ENCODE measurements at places on chromosomes 3 and 15. TPM values are rescaled to one million over a fixed set of nuclear protein-coding genes. Genes with fewer than 3 reads are reported as not detected.

DNA sequence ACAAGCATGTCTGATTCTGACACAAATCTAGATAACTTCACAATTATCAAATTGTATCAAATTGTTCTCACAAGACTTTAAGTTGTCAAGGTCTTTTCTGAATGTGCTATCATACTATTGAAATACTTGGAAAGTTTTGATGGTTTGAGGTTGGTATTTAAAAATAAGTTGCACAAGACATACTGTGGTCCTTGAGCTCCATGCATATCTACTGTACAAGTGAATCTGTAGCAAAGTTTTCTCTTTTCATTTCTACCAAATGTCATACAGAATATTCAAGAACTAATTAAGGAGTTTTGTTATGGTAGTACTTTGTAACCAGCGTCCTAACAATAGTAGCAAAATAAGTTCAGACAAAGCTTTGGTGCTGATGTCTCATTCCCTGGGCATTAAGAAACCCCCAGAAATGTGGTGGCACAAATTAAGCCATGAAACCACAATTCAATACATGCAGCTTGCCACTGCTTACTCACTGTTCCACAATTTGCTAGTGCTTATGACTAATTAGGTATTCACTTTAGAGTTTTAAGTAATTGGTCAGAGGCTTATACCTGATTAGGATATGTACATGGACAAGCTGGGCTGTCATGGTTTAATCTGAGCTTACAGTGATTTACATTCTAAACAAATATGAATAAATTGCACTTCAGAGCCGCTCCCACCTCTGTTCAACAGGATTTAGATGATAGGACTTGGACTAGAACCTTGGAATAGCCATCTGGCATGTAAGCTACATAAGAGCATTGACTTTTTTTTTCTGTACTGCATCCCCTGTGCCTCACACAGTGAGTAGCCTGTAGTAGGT, 8.8 kb downstream of the TBC1D23 start:
- H3K4me3 ChIP-seq: no peak overlapping the region
- peak overlapping the region; percentile 84 for H3K27ac ChIP-seq
- no peak for DNase-seq
- peaks cover 7% of the 10 kb centered on the region for H3K36me3 ChIP-seq
- H3K27me3 ChIP-seq: no peaks in the 10 kb centered on the region

DNA sequence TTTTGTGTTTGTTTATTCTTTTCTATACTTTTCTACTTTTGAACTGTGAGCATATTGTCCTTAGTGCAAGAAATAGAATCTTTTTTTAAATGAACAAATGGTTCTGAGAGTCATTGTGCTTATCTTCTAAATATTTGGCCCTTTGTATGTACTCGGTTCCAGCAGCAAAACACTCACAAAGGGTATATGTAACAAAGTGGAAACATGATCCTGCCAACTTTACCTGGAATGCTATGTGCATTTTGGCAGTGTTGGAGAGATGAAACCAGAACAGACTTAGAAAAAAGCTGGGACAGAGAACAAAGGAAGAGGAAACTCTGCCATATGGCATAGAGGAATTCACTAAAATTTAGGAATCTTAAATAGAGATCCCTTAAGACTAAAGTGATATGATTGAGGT, 150.1 kb downstream of the FGF12 start:
- H3K4me3 ChIP-seq: no peak overlapping the region
- DNase-seq: no peak
- no peaks in the 10 kb centered on the region for H3K36me3 ChIP-seq
- H3K27me3 ChIP-seq: peaks cover 8% of the 10 kb centered on the region

DNA sequence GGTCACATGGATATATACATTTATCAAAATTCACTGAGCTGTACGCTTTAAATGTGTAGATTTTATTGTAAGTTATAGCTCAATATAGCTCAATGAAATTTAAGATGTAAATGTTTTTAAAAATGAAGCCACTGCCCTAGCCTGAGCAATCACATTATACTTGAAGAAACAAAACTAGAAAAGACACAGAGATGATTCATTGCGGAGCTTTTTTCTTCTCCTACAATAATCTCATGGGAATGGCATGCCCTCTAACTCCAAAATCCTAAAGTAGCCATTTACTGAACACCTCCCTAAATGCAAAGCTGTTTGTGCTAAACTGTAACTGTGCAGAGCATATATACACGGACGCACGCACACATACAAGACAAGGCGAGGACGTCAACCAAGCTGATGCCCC, 84.2 kb downstream of the MYO9A start:
- H3K27me3 ChIP-seq: no peaks in the 10 kb centered on the region
- H3K27ac ChIP-seq: no peak overlapping the region

DNA sequence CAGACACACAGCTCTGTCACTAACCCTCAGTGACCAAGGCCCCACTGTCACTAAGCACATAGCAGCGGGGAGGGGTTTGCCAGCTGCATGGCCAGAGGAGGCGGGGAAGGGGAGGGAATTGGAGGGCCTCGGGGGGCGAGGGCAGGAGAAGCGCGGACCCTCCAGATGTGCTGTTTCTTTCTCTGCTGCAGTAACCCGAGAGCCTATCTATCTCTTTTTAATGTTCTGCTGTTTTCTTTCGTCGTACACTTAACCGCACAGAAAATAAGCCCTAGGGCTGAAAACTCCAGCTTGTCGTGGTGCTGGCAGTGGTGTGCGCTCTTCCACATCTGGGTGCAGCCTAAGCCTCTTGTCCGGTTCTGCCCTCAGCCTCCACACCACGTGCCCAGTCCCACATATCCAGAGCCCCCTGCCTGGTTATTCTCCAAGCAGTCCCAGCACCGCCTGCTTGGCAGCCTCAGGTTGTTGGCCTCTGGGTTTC, 51.1 kb downstream of the BDH1 start:
- H3K27ac ChIP-seq: no peak overlapping the region
- no peaks in the 10 kb centered on the region for H3K36me3 ChIP-seq
- H3K4me1 ChIP-seq: peaks cover 3% of the 10 kb centered on the region
- no peaks in the 10 kb centered on the region for H3K27me3 ChIP-seq

- no peak overlapping the region for H3K27ac ChIP-seq
- no peak overlapping the region for H3K4me3 ChIP-seq
- no peaks in the 10 kb centered on the region for H3K36me3 ChIP-seq
- H3K4me1 ChIP-seq: no peaks in the 10 kb centered on the region
- no peak for DNase-seq
These were observed 398.6 kb downstream of the ZIC1 start for GRCh38 chr3:147807776-147808175.

DNA sequence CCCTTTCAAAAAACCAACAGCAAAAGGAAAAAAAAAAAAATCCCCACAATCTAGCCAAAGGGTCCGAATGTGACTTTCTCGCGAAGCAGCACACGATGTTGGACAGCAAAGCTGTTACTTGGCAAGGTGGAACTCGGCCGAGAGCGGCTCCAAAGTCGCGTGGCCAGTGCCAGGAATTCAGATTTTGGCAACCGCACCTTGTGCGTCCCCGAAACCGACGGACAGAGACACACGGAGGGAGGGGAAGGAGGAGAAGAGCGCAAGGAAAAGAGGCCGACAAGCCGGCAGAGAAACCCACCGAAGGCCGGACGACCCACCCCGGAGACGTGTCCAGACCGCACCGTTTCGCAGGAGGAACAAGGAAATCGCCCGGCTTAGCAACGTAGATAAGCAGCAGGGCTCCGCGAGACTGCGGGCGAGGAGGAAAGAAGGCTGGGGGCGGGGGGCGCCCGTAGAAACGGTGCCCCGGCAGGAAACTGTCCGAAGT, 517.3 kb downstream of the MECOM start:
- no peak overlapping the region for H3K27ac ChIP-seq
- no peak for DNase-seq
- H3K36me3 ChIP-seq: no peaks in the 10 kb centered on the region
- peak overlapping the region; percentile 85 for H3K4me3 ChIP-seq
- peaks cover 19% of the 10 kb centered on the region for H3K4me1 ChIP-seq
- peaks cover 74% of the 10 kb centered on the region for H3K27me3 ChIP-seq

DNA sequence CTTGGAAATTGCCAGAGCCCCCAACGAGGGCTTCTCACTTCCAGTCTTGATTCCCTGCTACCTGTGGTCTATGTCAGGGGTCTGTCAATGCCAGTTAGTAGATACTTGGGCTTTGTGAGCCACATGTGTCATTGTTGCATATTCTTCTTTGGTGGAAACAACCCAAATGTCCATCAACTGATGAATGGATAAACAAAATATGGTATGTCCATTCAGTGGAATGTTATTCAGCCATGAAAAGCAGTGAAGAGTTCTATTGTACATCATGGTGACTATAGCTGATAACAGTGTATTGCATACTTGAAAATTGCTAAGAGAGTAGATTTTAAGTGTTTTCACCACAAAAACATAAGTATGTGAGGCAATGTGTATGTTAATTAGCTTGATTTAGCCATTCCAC, 288.1 kb downstream of the RPLP1 start:
- DNase-seq: no peak
- H3K27ac ChIP-seq: no peak overlapping the region
- H3K4me3 ChIP-seq: no peak overlapping the region
- H3K27me3 ChIP-seq: peaks cover 15% of the 10 kb centered on the region
- peaks cover 2% of the 10 kb centered on the region for H3K36me3 ChIP-seq

GRCh38 chr3:86989006-86989405, 1.9 kb downstream of the VGLL3 start:
- no peak overlapping the region for H3K4me3 ChIP-seq
- DNase-seq: no peak
- no peaks in the 10 kb centered on the region for H3K4me1 ChIP-seq
- peaks cover 6% of the 10 kb centered on the region for H3K27me3 ChIP-seq
- no peak overlapping the region for H3K27ac ChIP-seq

DNA sequence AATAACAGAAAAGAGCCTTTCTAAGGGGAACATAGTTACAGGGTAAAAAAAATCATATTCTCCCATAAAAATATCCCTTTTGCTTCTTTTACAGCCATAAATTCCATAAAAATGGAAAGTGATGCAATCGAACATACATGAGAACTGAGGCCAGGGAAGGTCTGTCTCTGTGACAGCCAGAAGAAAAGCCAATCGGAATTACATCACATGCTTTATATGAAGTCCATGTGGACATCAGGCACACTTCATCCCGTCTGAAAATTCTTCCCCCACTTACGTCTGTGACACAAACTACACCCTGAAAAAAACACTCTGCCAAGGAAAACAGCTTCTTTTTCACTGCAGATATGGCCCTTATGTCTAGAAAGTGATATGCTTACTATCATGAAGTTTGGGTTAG, 323.5 kb downstream of the ERC2 start:
- no peak overlapping the region for H3K4me3 ChIP-seq
- H3K27me3 ChIP-seq: peaks cover 24% of the 10 kb centered on the region
- H3K36me3 ChIP-seq: no peaks in the 10 kb centered on the region
- H3K4me1 ChIP-seq: no peaks in the 10 kb centered on the region
- no peak overlapping the region for H3K27ac ChIP-seq

The C3orf85 gene
- not detected for total RNA-seq

The SYNPR gene
- not detected for total RNA-seq

The KCNMB3 gene
- 0.57 TPM for total RNA-seq

The CA12 gene
- total RNA-seq: not detected

The HMG20A gene
- total RNA-seq: 22.3 TPM

The GOLGA8M gene
- total RNA-seq: not detected
